GM12864 (cell line): ENCODE measurements at places on chromosomes 2 and 18.

DNA sequence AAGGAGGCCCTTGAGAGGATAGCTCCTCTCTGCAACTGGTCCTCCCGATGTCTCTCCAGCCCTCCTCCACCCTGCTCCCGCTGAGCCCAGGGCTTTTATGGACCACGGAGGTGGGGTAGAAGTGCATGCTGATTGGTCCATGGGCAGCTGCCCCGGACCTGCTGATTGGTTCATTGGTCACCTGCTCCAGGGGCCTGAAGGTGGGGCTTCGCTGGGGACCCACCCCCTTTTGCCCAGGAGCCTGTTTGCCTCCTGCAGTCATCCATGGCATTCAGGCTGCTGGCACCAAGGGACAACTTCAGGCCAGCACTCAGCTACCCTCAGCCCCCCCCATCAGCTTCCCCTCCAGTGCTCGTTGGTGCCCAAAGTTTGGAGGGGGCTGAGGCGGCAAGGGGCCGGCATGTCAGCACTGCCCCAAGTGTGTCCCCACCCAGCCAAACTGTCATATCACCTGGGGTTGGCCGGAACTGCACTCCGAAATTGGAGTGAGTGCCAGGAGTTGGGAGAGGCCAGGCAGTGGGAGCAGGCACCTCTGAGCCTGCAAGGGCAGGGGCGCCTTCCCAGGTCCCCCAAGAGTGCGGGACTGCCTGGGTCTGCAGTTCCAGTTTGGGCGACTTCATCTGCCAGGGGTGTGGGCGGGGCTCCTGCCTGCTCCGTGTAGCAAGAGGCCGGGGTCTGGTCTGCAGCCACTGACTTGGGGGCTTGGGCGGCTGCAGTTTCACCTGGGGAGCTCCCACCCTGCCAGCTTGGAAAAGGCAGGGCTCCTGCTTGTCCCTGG is 288.9 kb downstream of the RDH14 start:
- DNase-seq, result no peak

GRCh38 chr2:197360744-197361156 is 50.2 kb upstream of the ANKRD44 start:
- no peak for DNase-seq

DNA sequence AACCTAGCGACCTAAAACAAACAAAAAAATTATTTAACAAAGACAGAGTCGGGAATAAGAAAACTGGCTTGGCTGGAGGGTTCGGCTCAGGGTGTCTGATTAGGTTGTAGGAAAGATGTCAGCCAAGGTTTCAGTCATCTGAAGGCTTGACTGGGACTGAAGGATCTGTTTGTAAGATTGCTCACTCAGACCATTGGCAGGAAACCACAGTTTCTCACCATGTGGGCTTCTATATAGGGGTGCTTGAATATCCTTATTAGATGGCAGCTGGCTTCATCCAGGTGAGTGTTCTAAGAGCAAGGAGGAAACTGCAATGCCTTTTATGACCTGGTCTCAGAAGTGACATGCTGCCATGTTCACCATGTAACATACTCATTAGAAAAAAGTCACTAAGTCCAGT is 999 bp upstream of the IL36B start:
- no peak for DNase-seq

DNA sequence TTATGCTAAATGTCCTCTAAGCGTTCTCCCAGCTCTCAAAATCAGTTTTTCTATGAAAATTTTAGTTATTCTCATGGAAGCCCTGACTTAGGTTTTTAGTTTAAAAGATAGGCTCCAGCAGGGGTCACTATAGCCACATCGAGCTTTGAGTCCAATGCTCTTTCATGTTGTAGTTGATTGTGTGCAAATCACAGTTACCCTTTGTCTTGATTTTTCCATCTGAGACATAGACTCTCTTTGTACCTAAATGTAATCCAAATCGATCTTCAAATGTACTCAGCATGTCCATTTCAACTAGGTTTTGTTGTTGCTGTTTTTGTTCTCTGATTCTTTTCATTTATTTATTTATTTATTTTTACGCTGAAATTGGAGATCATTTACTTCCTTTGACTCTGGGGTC is 26.4 kb upstream of the MSTN start:
- DNase-seq, result peak; percentile 61

DNA sequence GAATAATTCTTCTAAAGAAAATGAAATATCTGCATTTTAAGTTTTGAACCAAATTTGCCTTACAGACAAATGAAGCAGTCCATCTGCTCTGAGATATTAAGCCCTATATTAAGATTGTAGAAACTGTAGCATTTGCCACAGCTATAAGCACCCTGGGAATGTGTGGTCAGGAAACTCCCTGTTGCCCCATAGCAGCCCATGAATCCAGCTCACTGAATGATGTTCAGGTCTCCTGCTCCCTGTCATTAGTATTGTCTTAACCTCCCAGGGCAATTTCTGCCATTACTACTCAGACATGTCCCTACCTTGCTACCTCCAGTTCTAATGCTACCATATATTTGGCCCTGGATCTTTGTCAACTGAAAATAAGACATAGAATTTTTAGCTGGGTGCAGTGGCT is 41.1 kb downstream of the CDK15 start:
- no peak for DNase-seq
